NCI-H2029 treated with DMSO at 0.1 percent for 48 hours (cell line): ENCODE measurements at places on chromosomes 7 and 10.

GRCh38 chr10:122132882-122133565 lies 138.1 kb upstream of the BTBD16 start:
- DNase-seq, result no peak

GRCh38 chr10:106711313-106711906 lies 453.1 kb downstream of the SORCS1 start:
- DNase-seq, result no peak

DNA sequence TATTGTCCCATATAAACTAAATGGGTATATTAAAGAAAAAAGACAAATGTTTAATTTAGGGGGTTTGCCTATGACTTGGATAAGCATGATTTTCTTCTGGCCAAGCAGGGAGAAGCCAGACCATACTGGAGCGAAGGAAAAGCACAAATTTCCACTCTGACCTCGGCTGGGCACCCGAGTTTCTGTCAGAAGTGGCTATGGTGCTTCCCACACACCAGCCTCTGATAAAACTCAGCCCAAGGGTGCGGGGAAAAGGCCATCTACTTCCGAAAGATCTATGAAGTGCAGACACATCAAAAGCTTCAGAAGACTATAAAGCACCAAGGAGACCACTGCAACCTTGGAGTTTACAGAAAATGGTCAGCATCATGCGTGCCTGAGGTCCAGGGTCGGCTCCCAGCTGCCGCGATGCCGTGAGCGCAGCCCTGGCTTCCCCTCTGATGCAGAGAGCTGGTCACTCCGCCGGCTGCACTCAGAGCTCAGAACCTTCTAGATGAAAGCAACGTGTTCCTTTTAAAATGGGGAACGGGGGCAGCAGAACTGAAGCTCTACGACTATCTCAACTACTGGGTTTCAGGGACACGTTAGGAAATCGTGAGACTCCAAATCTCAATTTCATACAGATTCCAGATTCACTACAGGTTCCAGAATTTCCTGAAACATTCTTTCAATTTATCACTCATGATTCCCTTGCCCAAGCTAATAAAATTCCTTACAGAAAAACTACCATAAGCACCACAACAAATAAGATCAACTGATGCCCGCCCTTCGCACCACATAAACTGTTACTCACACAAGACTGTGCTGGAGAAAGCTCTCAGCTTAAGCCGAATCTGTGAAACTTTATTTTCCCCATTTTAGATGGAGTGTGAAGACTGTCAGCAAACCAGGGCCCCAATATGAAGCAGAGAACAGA lies 84.5 kb downstream of the DIP2C start:
- DNase-seq, result no peak

- DNase-seq, result no peak
Measured at GRCh38 chr10:71611131-71611530, 108.4 kb downstream of the C10orf105 start.

- DNase-seq, result no peak
Measured at GRCh38 chr10:3239920-3240894, 67.6 kb upstream of the PITRM1 start.

DNA sequence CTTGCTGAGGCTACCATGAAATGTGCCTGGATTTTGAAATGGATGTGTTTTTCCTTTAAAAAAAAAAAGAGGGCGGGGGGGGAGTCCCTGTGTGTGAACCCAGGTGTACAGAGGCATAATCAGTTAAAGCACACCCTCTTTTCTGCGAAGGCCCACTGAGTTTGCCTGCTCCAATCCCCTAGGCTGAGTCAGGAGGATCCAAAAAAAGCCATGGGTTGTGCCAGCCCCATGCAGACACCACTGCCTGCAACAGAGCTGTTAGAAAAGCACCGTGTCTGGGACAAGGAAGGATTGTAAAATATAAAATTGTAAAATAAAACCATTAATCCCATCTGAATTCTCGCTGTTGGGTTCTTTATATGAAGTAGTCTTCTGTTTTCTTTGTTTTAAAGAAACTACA lies 217.9 kb downstream of the ADAM12 start:
- no peak for DNase-seq

DNA sequence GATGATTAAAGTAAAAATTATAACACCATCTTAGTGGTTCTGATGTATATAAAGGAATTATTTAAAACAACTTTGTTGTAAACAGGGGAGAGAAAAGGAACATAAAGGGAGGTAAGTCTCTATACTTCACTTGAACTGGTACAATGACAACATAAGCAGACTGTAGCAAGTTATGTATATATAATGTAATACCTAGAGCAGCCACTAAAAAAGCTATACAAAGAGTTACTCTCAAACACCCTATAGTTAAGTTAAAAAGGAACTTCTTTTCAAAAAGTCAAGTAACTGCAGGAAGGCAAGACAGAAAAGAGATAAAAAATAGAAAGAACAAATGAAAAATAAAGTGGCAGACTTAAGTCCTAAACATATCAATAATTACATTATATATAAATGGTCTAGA lies 82.3 kb downstream of the ZNF503 start:
- DNase-seq, result no peak

GRCh38 chr7:143049362-143049761 lies 2.8 kb upstream of the OR6V1 start:
- DNase-seq, result no peak

DNA sequence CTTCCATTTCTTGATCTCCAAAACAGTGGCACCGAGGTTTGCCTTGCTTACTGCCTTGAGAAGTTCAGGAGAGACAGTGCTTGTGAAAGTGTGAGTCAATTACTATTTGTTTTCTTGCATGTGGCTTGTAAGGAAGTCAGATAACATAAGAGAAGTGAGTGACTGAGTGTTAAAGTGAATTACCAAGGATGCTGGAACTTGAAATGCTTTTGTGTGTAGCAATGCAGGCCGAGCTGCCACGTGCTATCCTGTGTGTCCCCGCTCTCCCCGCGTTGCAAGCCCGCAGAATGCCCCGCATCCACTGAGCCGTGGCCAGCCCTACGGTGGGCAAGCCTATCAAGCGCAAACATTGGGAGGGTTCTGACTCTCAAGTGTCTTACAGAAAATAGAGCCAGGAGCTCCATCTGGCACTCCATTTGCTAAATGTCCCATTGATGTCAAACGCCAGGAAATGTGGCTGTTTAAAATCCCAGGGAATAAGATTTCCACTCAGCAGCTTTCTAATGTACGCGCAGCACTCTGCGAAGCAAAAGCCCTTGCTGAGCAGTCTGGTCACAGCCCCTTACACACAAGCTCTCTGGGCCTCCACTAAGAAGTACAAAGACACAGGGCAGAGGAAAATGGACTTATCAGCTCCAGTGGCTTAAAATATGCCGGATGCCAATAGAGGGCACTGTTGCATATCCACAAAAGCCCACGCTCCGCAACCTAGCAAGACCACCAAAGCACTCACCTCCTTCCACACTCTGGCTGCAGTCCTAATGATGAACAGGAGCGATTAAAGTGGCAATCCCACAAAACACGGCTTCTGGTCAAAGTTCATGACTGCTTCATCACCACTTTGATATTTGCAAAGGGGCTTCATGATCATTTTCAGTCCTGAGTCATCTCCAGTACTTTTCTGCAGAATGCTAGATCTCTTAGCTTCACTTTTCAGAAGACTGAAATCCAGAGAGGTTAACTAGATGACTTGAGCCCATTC lies 158.0 kb upstream of the ITGB1 start:
- DNase-seq, result no peak

DNA sequence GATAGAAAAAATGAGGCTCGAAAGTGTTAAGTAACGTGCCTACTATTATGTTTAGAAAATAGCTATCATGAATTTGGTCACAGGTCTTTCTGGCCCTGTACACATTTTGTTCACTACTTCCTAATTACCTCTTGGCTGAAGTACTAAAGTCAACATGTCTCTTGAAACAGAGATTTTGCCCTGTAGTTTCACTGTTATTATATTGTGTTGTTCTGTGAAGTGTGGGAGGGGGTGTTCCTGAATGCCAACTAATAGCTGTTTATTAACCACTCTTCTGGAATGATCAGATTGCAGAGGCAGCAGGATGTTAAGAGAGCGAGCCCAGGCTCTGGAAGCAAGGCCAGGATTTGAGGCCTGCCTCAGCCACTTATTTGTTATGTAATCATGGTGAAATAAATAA lies 72.1 kb downstream of the RNF133 start:
- peak; percentile 80 for DNase-seq

DNA sequence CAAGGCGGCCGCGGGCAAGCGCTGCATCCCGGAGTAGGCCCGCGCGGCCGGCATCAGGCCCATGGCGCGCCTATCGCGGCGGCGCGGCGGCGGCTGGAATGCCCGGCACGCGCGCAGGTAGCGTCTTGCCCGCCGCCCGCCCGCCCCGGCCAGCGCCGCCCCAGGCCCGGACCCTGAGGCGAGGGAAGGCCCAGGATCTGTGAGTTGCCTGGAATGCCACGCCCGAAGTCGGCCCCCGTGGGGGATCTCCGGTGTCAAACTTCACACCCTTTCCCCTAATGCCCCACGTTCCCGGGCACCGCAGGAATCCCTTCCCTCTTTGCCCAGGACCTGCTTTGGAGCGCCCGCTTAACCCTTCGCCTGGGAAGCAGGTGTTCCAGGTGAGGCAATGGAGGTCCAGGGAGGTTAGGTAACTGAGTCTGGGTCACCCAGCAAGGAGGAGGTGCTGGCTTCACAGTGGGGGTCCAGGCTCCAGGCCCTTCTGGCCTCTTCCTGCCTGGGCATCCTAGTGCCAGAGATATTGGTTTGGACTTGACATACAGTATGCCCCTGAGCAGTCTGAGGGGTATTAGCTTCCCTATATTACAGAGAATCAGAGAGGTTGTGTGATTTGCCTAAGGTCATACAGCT lies 138.1 kb downstream of the ARHGAP22 start:
- no peak for DNase-seq

DNA sequence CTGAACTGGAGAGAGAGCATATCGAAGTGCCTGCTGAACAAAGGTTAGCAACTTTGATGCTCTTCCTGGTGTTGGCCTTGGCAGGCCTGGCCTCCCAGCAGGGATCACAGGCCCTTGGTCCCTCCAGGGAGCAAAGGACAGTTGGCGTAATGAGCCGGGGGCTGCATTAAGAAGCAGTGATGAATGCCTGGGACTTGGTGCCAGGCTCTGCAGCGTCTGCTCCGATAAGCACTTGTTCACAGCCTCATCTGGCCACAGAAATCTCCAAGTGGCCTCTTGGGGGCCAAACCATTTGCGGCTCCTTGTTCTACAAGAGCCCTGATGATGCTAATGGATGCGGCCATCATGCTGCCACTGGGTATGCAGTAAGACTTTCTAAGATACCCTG lies 31.8 kb downstream of the CRHR2 start:
- DNase-seq, result no peak

GRCh38 chr7:5036446-5036845 lies 9.2 kb upstream of the RBAK start:
- no peak for DNase-seq

- peak; percentile 31 for DNase-seq
Measured at GRCh38 chr7:137351941-137352340, 8.4 kb upstream of the PTN start.

DNA sequence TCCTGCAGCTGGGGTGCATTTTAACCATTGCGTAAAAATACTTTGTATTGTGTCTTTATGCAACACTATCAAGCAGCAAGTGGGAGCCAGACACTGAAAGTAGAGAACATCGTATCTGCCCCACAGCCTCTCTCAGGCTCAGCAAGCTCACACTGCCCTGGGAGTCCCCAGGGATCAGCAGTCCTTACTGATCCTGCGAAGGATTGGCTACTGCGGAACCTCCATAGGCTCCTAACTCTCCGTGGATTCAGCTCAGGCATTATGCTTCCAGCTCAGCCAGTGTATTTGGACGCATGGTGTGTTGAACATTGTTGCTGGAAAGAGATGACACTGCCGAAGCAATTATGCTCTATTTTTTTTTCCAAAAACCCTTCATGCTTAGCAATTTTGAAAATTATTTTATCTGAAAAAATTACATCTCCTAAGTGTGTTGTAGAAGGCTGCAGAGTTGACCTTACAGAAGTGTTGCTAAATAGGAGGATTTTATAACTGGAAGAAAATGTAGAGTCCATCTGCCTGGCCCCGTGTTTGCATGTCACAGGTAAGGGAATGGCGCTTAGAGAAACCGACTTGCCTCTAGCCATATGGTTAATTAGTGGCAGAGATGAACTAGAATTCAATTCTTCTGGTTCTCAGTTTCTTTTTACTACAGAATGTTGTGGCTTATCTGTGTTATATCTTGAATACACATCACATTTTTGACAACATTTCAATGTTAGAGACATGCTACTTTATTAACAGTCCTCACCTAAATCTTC lies 276.4 kb upstream of the COBL start:
- DNase-seq, result no peak

DNA sequence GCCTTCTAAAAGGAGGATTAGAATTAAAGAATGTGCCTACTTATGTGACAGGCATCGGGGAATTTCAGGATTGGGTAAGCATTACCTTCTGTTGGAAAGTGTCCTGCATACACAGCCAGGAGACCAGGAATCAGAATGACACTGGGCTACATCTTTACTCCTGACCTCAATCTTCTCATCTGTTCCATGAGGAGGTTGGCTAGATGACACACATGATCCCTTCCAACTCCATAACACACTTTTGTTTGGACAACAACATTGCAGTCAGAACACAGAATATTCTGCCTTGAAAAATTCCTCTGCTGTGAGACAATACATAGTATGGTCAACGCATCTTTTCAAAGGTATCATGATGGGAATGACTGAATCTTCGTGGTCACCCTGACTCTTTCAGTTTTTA lies 1281.2 kb upstream of the SORCS1 start:
- DNase-seq, result no peak

GRCh38 chr10:119416855-119417254 lies 125.7 kb downstream of the RGS10 start:
- no peak for DNase-seq
